ENCODE measurements at places on chromosomes 2 and 18. TPM values are rescaled to one million over a fixed set of nuclear protein-coding genes. Genes with fewer than 3 reads are reported as not detected.

HOXD1 gene
- 4.4 TPM for total RNA-seq

MOGAT1 gene
- total RNA-seq, result 1.6 TPM

LYPD6 gene
- 0.09 TPM for total RNA-seq

SLC40A1 gene
- total RNA-seq, result 103 TPM

OTX1 gene
- total RNA-seq, result 1.7 TPM

DNA sequence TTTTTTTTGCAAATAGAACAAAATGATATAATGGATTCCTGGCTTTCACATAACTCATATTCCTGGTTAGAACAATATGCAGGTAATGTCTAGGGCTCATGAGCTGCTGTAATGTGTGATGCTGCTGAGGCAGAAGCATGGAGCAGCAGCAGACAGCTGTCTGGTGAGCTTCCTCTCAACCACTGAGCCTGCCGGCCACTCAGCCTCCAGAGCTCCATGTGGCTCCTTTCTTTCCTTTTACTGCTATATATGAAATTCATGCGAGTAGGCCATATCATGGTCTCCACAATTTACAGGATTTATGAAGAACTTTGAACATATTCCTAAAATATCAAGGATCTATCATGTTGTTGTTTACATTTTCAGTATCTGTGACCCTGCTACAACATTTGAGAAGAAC lies 120.9 kb downstream of the MEP1B start:
- no peak for DNase-seq
- H3K27ac ChIP-seq, result no peak overlapping the region
- H3K4me1 ChIP-seq, result no peaks in the 10 kb centered on the region
- no peaks in the 10 kb centered on the region for H3K36me3 ChIP-seq
- H3K4me3 ChIP-seq, result no peak overlapping the region

DNA sequence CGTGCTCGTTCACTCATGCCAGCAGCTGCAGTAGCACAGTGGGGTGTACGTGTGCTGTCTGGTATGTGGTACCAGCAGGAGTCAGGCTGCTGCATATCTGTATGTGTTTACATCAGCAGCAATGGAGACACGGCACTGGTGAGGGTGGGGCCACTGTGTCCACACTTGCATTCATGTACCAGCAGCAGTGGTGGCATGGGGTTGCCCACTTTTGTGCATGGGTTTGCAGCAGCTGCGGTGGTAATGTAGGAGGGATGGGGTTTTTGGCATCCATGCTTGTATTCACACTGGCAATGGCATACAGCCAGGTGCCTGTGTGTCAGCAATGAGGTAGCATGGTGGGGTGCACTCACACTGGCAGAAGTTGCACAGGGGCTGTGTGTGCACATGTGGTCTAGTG lies 187.8 kb downstream of the KCNJ3 start:
- H3K4me3 ChIP-seq, result no peak overlapping the region
- DNase-seq, result no peak
- no peaks in the 10 kb centered on the region for H3K36me3 ChIP-seq
- H3K4me1 ChIP-seq, result no peaks in the 10 kb centered on the region

- H3K27me3 ChIP-seq, result no peaks in the 10 kb centered on the region
- H3K27ac ChIP-seq, result peak overlapping the region; percentile 94
- no peak overlapping the region for H3K4me3 ChIP-seq
Measured at GRCh38 chr2:207144173-207144785, 21.5 kb downstream of the KLF7 start.

GRCh38 chr2:76008001-76008702 lies 297.4 kb upstream of the GCFC2 start:
- no peaks in the 10 kb centered on the region for H3K36me3 ChIP-seq
- no peak overlapping the region for H3K4me3 ChIP-seq
- DNase-seq, result peak; percentile 64
- H3K27ac ChIP-seq, result peak overlapping the region; percentile 0
- H3K4me1 ChIP-seq, result no peaks in the 10 kb centered on the region

DNA sequence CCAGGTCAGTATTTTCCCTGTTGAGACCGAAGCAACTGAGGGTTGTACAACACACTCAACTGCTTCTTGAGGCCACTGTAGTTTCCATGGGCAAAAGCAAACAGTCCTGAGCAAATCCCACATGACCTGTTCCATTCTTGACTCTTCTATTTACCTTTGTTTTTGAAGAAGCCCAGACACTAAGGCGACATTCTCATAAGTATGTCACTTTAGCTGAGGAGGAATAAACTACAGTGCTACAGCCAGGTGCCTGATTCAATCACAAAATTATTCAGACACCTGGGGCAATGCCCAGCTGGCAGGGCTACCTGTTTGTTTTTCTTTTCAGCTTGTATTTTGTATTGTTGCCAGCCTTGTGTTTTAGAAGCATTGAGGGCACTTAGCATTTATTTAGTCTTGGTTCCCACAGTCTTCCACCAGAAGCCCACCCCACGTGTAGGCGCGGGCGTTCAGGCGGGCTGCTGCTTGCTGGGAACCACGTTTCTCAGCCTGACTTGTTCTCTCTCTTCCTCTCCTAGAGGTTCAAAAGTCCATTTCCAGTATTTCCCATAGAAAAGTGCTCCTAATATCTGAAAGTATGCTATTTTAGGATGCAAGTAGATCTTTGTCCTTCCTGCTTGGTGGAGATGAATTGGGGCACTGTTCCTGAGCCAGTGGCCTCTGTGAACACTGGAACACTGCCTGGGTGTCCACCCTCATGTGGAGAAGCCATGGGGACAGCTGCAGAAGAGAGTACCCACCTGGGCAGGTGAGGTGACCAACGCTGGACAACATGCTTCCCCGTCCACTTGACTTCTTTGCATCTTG lies 99.0 kb upstream of the COPS8 start:
- H3K27me3 ChIP-seq, result no peaks in the 10 kb centered on the region
- H3K27ac ChIP-seq, result peak overlapping the region; percentile 83
- DNase-seq, result peak; percentile 47
- H3K4me3 ChIP-seq, result no peak overlapping the region
- peaks cover 28% of the 10 kb centered on the region for H3K4me1 ChIP-seq

GRCh38 chr2:177098001-177098613 lies 114.5 kb upstream of the HNRNPA3 start:
- no peaks in the 10 kb centered on the region for H3K27me3 ChIP-seq
- DNase-seq, result no peak
- H3K4me3 ChIP-seq, result no peak overlapping the region

GRCh38 chr18:40292985-40293710 lies 1661.9 kb upstream of the PIK3C3 start:
- H3K4me1 ChIP-seq, result no peaks in the 10 kb centered on the region
- H3K27ac ChIP-seq, result no peak overlapping the region
- no peaks in the 10 kb centered on the region for H3K36me3 ChIP-seq
- H3K27me3 ChIP-seq, result no peaks in the 10 kb centered on the region
- no peak for DNase-seq

DNA sequence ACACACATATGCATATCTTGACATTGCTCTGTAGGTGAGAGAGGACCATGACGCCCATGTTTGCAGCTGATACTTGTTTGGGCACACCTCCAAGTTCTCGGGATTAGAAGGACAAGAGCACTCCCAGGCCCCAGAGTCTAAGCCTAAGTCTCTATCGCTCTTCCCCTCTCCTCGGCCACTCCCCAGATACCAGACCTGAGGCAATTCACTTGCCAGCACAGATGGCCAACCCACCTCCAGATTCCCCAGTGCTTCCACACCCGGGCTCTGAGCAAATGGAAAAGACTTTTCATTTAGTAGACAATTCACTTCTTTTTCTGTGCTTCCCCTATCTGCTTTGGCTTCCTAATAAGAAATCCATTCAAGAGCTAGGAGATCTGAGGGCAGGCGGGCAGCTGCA lies 32.9 kb downstream of the EHD3 start:
- no peak overlapping the region for H3K4me3 ChIP-seq
- H3K27ac ChIP-seq, result no peak overlapping the region
- H3K27me3 ChIP-seq, result no peaks in the 10 kb centered on the region

DNA sequence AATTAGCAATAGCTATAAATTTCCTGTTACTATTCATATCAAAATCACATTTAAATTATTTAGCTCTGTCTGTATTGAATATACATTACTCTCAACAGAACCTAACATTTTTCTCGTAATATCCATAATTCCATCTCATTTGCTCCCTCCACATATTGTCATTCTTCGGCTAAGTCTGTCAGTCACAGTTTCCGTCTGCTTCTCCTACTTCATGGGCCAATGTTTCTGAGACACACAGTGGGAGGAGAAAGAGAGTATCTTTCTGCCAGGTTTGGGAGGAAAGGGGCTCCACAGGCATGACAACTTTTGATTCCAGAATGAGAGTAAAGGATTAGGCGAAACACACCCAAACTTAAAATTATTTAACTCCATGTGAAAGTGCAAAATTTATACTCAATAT lies 273.1 kb upstream of the SMIM21 start:
- H3K36me3 ChIP-seq, result no peaks in the 10 kb centered on the region
- H3K4me3 ChIP-seq, result no peak overlapping the region
- H3K4me1 ChIP-seq, result no peaks in the 10 kb centered on the region
- no peaks in the 10 kb centered on the region for H3K27me3 ChIP-seq

GRCh38 chr2:190532581-190532980 lies 1.9 kb downstream of the NEMP2 start:
- H3K36me3 ChIP-seq, result no peaks in the 10 kb centered on the region
- H3K4me1 ChIP-seq, result peaks cover 34% of the 10 kb centered on the region
- H3K27ac ChIP-seq, result no peak overlapping the region
- no peak for DNase-seq
- H3K4me3 ChIP-seq, result no peak overlapping the region
- no peaks in the 10 kb centered on the region for H3K27me3 ChIP-seq

GRCh38 chr2:177044671-177045070 lies 167.9 kb upstream of the HNRNPA3 start:
- H3K4me3 ChIP-seq, result no peak overlapping the region
- no peak overlapping the region for H3K27ac ChIP-seq
- no peak for DNase-seq
- H3K36me3 ChIP-seq, result no peaks in the 10 kb centered on the region
- no peaks in the 10 kb centered on the region for H3K4me1 ChIP-seq

GRCh38 chr2:275466-275865 lies 10.7 kb downstream of the ACP1 start:
- H3K27ac ChIP-seq, result no peak overlapping the region
- no peaks in the 10 kb centered on the region for H3K27me3 ChIP-seq
- H3K4me3 ChIP-seq, result no peak overlapping the region
- DNase-seq, result no peak
- peaks cover 7% of the 10 kb centered on the region for H3K36me3 ChIP-seq

DNA sequence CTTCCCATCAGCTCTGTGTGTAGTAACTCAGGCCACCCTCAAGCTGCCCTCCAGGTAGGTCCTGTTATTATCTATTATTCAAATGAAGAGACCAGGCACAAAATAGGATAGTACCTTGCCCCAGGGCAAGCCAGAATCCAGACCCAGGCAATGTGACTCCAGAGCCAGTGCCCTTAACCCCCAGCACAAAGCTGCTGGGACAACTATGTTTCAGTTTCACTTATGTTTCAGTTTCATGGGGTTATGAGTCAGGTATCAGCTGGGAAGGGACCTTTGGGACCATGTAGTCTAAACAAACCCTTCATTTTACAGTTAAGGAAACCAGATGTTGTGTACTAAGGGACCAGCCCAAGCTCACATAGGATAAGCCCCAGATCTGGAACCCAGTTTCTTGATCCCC lies 10.0 kb downstream of the HK2 start:
- H3K27me3 ChIP-seq, result no peaks in the 10 kb centered on the region
- no peaks in the 10 kb centered on the region for H3K36me3 ChIP-seq
- no peak overlapping the region for H3K4me3 ChIP-seq
- H3K4me1 ChIP-seq, result peaks cover 51% of the 10 kb centered on the region
- peak overlapping the region; percentile 79 for H3K27ac ChIP-seq

Data from upper lobe of left lung (tissue), 6 donors.